Right lobe of liver (tissue), 6 donors: ENCODE measurements at places on chromosomes 12 and 14.
A peak's percentile ranks its signal among the peaks of the same experiment; 100 is the strongest.

- no peak for DNase-seq
Measured at GRCh38 chr12:124496584-124496983, 70.8 kb downstream of the NCOR2 start.

DNA sequence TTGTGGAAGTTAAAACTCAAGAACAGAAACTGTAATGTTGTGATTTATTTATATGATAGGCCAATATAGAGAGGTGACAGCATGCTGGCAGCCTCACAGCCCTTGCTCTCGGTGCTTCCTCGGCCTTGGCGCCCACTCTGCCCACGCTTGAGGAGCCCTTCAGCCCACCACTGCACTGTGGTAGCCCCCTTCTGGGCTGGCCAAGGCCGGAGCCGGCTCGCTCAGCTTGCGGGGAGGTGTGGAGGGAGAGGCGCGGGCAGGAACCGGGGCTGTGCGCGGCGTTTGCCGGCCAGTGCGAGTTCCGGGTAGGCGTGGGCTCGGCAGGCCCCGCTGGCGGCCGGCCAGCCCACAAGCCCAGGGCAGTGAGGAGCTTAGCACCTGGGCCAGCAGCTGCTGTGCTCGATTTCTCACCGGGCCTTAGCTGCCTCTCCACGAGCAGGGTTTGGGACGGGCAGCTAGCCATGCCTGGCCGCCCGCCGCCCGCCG lies 65.8 kb upstream of the SLC8A3 start:
- peak; percentile 75 for DNase-seq

GRCh38 chr14:50237427-50237826 lies 6.0 kb upstream of the SOS2 start:
- DNase-seq: no peak

GRCh38 chr12:65876898-65877721 lies 52.8 kb downstream of the HMGA2 start:
- DNase-seq: no peak

DNA sequence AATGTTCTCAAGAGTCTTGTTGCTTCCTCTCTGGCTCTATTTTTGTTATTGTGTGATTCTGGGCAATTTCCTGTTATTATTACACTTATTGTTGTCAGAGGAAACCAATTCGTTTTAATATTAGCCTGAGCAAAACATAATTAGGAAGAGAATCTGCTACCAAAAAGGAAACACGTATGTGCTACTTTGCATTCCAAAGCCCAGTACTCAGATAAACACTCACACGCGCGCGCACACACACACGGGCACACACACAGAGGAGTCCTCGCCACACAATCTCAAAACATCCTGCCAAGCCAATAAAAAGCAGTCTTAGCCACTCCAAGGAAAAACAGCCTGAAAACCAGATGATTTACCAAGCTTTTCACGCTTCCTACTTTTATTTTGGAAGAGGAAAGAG lies 400.7 kb downstream of the NUAK1 start:
- DNase-seq: no peak

GRCh38 chr14:91119556-91120311 lies 5.9 kb downstream of the DGLUCY start:
- no peak for DNase-seq

GRCh38 chr12:78275886-78276285 lies 445.2 kb downstream of the NAV3 start:
- DNase-seq: no peak

DNA sequence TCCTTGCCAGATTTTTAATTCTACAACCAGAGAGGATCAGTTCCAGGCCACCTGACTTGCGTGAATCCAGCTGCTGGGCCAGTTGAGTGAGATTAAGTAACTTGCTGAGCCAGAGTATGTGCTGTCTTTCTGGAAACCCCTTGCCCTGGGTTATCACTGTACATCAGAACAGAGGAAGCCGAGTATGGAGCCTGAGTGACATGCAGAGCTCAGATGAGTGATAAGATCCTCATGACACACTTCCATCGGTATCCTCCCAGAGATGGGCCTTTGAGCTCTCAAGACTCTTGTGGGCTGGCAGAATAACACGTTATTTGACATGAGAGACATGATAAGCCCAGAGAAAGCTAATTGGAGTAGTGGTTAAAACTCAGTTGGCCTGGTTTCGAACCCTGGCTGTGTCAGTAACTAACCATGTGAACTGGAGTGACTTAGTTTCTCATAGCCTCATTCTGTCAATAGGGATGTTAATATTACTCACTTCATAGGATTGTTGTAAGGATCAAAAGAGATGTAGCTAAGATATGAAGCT lies 388.1 kb downstream of the ZFP36L1 start:
- DNase-seq: no peak

DNA sequence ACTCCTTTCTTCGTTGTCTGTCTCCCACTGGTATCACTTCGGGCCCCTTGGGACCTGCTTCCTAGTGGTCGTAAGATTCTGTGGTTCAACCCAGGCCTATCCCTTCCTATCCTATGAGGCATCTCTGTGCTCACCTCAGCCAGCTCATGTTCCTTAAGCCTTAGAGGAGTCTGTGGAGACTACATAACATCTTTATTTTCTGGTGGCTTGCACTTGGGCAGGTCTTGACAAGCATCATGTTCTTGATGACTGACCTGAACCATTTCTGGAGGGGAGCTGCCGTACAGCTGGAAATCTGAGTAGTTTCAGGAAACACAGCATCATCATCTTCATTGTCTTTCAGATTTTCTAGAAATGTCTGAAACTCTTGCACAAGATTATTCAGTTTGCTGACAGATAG lies 69.3 kb downstream of the PPFIBP1 start:
- no peak for DNase-seq

GRCh38 chr14:37974421-37974820 lies 233.3 kb upstream of the SSTR1 start:
- no peak for DNase-seq

- no peak for DNase-seq
Measured at GRCh38 chr12:124766727-124767065, 97.0 kb downstream of the SCARB1 start.

DNA sequence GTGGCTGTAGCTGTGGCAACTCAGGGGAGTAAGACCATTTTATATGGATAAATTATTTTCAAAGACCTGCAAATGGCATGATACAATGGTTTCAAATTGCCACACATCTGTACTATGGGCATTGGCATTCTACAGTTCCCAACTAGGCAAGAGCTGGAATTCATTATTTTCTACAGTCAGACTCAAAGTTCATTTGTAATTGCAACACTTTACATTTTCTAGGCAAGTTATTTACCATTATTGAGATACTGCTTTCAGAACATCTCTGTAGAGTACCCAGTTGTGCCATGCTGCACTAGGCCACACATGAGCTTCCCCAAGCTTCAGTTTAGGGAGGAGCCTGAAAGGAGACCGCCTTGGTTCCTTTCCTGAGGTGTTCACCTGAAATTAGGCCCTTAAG lies 8.0 kb upstream of the ATG14 start:
- no peak for DNase-seq

DNA sequence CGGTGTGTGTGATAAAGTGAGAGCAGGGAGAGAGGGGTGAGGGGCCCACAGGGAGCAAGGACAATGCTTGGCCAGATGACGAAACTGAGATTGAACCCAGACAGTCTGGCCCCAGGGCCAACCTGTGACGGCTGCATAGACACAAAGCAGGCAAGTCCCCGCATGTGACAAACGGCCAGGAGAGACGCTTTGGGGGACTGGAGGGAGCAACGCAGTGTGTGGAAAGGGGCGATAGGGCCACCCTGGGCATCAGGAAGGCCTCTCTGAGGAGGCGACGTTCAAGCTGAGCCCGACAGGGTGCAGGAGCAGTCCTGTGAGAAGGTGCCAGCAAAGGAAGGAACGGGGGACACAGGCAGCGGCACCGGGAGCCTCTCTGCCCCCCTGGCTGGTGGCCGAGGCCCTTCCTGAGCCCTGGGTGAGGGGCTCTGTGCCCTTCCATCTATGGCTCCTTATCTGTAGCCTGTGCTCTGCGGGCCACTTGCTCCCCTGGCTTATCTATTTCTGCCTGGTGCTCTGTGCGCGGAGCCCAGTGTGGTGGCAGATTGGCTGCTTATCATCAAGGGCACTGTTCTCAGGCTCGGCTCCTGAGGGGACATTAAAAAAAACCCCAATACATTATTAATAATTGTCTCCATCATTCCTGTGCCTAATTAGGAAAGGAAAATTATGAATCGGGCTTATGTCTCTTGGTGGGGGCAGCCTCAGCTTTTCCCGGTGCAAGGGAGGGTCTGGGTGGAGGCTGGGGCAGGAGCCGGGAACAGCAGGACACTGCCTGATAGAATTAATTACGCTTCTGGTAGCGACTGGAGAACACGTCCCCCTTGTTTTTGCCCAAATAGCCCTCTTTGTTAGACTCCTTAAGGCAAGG lies 39.8 kb downstream of the PRIMA1 start:
- DNase-seq: no peak

DNA sequence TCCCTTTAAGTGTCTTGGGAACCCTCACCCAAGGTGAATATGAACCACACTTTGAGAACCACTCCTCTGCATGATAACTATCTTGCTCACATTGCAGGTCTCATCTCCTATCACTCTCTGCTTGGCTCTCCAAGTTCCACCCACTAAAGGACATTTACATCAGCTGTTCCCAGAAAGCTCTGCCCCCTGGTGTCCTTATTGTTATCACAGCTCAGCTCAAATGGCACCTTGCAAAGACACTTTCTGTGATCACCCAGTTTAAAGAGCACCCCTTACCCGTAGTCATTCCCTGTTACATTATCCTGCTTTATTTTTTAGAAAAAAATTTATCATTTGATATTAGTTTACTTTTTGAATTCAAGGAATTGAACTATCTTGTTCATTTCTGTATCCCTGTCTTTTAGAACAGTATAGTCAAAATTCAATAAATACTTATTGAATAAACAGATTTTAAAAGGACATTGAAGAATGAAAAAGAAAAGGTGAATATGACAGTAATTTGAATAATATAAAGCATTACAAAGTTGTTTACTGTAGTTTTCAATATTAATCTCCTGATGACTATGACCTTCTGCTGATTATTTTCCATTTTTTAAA lies 20.5 kb upstream of the GUCY2C start:
- DNase-seq: no peak

- no peak for DNase-seq
Measured at GRCh38 chr12:129467289-129467688, 436.5 kb downstream of the TMEM132D start.

DNA sequence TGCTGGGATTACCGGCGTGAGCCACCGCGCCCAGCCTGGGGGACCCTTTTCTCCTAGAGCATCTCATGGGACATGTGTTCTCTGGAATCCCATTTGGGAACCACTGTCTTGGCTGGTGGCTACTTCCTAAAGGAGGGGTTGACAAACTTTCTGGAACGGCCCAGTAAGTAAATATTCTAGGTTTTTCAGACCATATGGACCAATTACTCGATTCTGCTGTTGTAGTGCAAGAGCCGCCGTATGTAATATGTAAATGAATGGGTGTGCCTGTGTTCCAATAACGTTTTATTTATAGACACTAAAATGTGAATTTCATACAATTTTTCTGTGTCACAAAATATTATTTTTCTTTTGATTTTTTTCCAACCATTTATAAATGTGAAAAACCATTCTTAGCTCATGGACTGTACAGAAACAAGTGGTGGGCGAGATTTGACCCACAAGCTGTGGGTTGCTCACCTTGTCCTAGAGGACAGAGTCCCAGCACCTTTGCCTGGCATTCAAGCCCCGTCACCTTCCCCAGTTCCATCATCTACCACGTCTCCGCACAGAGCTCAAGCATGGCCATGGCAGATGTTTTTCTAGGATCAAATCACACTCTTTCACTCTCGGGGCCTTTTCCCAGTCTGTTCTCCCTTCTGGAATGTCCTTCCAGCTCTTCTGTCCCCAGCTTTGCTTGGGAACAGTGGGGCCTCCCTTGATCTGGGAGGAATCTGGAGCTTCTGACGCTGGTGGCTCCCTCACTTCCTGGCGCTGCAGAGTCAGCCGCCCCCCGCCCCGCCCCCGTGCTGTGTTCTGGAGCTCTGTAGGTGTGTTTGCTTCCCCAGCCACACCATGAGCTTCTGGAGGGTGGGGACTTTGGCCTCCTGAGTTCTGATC lies 17.9 kb upstream of the RCOR1 start:
- no peak for DNase-seq

- DNase-seq: no peak
Measured at GRCh38 chr14:50545618-50546017, 13.2 kb upstream of the MAP4K5 start.

GRCh38 chr12:3247077-3247476 lies 169.9 kb downstream of the TSPAN9 start:
- no peak for DNase-seq

- DNase-seq: no peak
Measured at GRCh38 chr12:121013715-121014114, 2.6 kb downstream of the C12orf43 start.

- DNase-seq: peak; percentile 17
Measured at GRCh38 chr14:38254571-38255407, 1.1 kb downstream of the CLEC14A start.

DNA sequence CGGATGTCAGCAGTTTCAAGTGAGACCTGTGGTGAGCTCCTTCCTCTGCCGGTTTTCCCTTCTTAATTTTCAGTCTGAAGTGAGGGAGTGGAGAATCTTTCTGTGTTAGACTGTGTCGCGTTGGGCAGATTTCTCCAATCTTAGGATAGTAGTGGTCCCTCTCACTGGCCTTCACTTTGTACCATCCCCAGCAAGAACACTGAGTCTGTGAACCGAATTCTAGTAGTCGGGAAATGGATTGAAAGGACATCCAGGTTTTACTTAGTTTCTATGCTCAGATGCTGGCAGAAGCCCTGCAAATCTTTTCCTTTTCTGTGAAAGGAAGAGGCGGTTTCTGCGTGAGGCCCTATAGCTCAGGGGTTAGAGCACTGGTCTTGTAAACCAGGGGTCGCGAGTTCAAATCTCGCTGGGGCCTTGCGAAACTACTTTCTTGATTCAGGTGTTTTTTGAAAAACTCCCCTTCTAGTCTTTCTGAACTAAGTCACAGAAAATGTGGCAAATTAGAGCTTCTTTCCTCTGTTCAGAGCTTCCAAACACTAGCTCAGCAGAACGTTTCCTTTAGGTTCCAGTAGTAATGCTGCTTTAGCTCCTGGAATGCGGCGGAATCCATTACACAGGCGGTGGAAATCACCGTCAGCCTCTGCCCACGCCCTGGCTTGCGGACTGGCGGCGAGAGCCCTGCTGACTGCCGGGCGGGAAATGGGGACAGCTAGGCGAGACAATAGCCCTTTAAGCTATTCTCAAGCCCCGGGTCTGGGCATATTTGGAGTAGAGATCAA lies 2.8 kb upstream of the RNASE4 start:
- peak; percentile 81 for DNase-seq

GRCh38 chr14:20904393-20905029 lies 13.3 kb downstream of the RNASE3 start:
- DNase-seq: no peak

DNA sequence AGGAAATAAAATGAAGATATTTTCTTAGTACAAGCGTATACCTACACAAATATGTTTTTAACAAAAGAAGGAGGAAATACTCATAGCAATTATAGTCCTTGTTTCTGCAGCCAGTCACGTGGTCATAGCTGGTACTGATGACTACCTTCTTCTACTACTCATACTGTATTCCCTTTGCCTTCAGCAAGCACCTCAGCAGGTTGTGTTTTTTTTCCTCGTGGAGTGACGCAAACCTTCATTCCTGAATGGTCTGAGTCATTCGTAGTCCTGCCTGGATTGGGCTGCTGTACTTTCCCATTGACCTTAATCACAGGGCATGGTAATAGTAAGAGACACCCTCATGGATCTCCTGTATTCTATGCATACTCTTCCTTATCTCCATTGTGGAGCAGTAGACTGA lies 25.7 kb upstream of the SLC16A7 start:
- DNase-seq: no peak
